ENCODE measurements at places on chromosomes 4 and X.

DNA sequence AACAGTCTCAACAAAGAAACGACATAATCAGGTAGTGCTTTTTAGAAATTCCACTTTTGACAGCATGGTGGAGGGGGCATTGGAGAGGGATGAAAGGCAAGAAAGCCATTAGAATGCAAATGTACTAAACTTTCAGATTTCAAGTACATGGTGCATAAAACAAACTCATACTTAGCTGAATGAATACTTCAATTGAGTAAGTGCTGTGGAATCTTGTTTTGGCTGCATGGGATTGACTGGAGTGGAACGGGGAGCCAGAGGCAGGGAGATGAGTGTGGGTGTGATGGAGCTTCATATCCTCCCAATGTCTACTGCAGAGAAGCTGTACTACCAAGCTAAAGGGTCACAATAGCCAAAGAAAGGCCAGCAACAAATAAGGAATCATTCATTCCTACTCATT, 52.4 kb downstream of the USP46 start:
- DNase-seq = no peak

- no peak for DNase-seq
Measured at GRCh38 chrX:9308426-9308825, 156.4 kb upstream of the TBL1X start.

DNA sequence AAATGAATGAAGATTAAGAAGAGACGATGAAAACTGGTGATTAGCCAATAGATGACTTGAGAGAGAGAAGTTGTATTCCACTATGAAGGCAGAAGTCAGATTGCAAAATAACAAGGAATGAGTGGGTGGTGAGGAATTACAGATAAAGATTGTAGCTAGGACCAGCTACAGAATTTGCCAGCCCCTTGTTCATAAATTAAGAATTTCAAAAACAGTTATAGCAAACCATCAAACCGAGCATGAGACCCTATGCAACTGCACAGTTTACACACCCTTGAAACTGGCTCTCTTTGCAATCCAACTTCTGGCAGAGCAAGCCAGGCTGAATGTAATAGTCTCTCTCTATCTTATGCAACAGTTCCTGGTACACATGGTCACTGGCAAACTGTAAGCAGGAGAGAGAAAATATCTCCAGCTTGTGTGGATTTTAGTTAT, 35.2 kb downstream of the STAP1 start:
- no peak for DNase-seq

- no peak for DNase-seq
Measured at GRCh38 chrX:14386981-14387380, 142.4 kb upstream of the GLRA2 start.

DNA sequence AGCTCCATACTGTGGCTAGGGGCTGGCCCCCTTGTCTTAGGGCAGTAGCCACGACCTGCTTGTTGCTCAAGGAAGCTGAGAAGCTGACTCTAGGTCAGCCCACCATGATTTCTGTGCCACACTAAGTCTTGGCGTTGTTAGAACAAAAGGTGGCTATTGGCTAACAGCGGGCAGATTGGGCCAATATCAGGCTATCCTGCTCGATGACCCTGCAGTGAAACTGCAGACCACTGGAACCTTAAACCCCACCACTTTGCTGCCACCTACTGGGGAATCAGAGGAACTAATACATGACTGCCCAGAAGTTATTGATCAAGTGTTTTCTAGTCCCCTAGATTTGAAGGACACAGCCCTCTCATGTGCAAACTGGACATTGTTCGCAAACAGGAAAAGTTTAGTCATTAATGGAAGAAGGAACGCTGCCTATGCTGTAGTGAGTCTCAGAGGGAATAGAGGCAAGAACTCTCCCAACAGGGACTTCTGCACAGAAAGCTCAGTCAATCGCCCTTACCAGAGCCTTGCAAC, 17.0 kb upstream of the PAPSS1 start:
- DNase-seq = peak; percentile 68

GRCh38 chr4:26873391-26874026, 12.9 kb downstream of the STIM2 start:
- no peak for DNase-seq

DNA sequence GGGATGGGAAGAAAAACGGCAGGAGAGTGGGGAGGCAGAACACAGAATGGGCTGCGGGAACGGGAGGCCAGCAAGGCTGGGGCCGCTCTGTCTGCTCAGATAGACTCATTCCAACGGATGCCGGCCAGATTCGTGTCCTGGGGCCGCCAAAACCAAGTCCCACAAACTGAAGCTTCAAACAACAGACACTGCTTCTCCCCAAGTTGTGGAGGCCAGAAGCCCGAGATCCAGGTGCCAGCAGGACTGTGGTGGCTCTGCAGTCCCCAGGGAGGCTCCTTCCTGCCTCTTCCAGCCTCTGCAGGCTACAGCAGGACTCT, 100.6 kb downstream of the ADRA2C start:
- DNase-seq = no peak

DNA sequence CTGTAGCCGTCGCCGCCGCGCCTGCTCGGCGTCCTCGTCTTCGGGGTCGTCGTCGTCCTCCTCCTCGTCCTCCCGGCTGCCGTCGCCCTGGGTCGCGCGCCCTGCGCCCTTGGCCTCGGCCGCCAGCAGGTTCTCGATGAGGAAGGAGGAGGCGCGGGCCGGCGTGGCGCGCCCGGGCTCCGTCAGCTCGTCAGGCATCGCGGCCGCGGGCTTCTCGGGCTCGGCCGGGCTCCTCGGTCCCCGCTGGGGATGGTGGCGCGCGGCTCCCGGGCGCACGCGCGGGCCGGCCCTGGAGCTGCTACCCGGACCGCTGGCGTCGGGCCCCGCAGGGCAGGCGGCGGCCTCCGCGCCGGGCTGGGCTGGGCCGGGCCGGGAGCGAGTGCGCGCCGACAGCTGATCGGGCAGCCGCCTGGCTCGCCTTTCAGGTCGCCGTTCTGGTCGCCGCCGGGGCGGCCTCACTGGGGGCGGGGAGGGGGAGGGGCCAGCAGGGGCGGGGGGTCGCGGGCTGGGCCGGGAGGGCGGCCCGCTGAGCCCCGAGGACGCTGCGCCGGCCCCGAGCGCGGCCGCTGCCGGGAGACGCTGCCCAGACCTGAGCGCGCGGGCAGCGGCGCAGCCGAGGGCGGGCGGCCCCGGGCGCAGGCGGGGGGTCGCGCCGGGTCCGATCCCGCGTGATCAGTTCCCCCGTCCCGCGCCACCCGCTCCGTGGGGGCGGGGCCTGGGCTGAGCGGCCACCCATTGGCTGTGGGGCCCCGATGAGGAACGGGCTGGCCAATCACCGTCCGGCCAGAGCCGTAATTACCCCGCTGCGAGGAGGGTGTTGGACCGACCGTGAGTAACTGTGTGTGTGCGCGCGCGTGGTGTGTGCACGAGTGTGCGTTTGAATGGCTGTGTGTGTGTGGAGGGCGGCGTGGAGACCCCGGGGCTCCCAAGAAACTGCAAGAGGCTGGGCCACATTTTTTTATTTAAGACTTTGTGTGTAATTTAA, at the start of gene HMX1:
Gene HMX1, minus strand, starts transcription at position 423 of the 985 bp plus-strand sequence. Its CDS starts 225 bp downstream, at position 198.
- DNase-seq = no peak

- no peak for DNase-seq
Measured at GRCh38 chrX:25068340-25068739, 52.6 kb upstream of the ARX start.

- DNase-seq = no peak
Measured at GRCh38 chrX:18898492-18898891, 85.4 kb downstream of the PHKA2 start.
